ENCODE measurements at places on chromosomes 3 and 15.

DNA sequence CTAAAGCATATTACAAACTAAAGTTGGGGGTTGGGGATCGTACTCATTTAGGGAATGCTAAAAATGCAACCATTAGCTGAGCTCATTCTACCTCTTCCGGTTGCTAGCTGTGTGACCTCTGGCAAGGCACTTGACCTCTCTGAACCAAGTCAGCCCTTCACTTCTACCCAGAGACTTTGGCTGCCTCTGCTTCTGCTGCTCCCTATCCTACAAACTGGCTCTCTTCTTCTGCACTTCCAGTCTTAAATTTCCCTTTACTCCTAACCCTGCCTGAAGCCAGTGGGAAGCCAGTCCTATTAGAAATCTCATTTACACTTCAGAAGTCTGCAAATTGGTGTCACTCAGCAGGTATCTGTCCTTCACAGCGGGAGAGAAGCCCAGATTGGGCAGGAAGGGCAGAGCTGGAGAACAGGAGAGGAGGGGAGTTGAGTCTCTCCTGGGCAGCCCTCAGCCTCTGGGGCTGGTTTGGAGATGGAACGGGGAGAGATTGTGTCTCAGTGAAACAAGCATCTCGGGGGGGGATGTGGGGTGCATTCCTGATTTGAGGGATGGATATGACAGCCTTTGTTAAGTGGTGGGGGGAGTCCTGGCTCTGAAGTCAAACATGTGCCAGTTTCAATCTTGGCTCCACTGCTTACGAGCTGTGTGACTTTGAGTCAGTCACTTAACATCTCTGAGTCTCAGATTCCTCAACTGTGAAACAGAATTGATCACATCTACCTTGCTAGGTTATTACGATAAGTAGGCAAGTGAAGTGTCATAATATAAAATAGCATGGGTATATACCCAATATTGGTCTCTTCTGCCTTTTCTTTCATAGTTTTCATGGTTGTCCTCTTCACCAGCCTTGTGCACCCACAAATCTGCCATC is 7.8 kb upstream of the AEN start:
- no peak for DNase-seq

GRCh38 chr15:89690276-89691218 is at the start of the genes PEX11A and WDR93:
TSS of gene PEX11A (minus strand) at chr15:89690754. CDS start at chr15:89690632, 122 bp downstream.
TSS of gene WDR93 (plus strand) at chr15:89690811. CDS start at chr15:89701747, 10,936 bp downstream.
- DNase-seq: peak; percentile 25

- DNase-seq: no peak
Observed at GRCh38 chr15:60708684-60709083, 229.7 kb upstream of the ICE2 start.

- no peak for DNase-seq
Observed at GRCh38 chr15:83571820-83572707, 81.9 kb upstream of the ADAMTSL3 start.

DNA sequence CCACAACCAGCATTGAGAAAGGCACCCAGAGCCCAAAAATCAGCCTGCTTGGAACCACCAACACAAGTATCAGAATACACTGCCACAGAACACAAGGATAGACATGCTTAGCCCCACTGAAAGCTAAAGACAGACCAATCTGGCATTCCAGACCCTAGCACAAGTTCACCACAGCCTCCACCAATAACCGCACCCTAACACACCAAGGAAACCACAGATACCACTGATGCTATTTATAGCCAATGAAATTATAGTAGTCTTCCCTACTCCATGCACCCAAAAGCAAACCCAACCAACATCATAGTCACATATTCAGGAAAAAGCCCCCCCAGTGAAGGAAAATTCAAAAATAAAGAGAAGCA is 83.9 kb upstream of the STT3B start:
- DNase-seq: no peak

GRCh38 chr15:70765504-70766281 is 2.3 kb upstream of the UACA start:
- no peak for DNase-seq

- DNase-seq: peak; percentile 45
Observed at GRCh38 chr3:65170390-65171042, 482.7 kb upstream of the ADAMTS9 start.

- no peak for DNase-seq
Observed at GRCh38 chr15:40327457-40327856, 4.0 kb downstream of the INAFM2 start.

DNA sequence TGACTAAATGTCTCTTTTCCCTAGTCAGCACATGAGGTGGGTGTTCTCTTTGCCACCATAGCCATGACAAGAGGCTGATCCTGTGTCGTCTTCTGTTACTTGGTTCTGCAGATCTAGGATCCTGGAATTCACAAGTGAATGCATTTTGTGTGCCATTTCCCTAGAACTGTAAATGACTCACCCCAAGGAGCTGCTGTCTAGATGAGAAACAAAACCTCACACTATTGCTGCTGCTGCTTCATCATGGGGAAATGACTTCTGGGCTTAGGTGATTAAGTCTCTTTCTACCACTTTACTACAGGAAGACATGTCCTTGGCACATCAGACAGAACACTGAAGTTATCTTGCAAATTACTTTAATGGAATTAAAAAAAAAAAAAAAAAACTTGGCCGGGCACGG is 54.9 kb downstream of the SLCO3A1 start:
- DNase-seq: no peak

GRCh38 chr15:69450968-69451695 is 1.5 kb upstream of the RPLP1 start:
- DNase-seq: no peak

GRCh38 chr15:25674913-25675312 is 188.2 kb downstream of the ATP10A start:
- no peak for DNase-seq

DNA sequence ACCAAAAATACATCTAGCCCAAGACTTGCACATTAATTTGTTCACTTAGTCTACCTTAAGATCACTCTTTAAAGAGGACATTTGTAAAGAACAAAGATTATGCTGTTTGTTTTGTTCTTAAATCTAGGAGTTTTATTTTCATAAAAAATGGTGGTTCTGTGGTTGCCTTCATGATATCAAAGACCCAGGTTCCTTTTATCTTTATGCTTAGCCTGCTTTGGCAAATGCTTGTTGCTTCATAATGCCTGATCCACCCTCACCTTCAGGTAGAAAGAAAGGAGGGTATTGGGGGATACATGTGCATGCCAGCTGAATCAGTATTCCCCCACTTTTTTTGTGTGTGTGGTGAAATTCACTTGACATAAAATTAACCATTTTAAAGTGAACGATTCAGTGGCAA is 48.5 kb downstream of the GTF2E1 start:
- no peak for DNase-seq

GRCh38 chr15:75152382-75153079 is 49.2 kb upstream of the C15orf39 start:
- DNase-seq: no peak

DNA sequence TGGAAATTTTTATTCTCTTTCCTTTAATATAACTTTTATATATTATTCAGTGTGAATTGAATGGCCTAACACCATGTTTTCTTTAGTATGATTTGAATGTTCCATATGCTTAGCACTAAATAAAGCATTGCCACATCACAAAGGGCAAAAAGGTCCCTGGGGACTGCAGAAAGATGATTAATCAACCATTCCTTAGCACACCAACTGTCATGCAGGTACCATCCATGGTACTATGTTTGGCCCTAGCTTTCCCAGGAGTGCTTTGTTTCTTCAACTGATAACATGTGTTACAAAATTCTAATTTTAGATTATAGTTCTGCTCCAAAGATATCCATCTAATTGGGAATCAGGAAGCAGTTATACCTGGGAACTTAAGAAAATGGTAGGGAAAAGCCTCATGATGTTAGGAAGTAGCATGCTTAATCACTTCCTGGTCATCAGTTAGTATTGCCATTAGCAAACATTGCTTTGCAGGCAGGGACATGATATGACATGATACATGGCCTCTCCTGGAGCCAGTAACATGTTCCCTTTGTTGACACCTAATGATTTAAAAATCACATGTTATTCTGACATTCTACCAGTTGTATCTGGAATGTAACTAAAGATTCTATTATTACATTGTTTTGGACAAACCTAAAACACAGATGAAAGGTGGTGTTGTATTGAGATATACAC is 712.6 kb upstream of the GBE1 start:
- DNase-seq: no peak

DNA sequence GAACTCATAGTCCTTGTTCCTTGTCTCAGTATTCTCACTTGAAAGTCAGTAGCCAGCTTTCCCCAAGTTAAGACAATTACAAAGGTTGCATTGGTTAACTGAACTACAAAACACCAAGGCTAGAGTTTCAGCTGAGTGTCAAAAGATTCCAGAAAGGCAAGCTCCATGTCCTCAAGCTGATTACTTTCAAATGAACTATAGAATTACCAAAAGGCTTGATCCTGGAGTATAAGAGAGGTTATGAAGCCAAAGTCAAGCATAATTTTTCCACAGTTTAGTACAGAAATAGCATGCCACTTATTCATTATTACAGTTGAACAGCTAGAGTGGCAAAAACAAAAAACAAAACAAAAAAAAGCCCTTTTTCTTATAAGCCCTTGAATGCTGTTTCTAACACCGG is 51.9 kb downstream of the ZBTB20 start:
- DNase-seq: no peak

DNA sequence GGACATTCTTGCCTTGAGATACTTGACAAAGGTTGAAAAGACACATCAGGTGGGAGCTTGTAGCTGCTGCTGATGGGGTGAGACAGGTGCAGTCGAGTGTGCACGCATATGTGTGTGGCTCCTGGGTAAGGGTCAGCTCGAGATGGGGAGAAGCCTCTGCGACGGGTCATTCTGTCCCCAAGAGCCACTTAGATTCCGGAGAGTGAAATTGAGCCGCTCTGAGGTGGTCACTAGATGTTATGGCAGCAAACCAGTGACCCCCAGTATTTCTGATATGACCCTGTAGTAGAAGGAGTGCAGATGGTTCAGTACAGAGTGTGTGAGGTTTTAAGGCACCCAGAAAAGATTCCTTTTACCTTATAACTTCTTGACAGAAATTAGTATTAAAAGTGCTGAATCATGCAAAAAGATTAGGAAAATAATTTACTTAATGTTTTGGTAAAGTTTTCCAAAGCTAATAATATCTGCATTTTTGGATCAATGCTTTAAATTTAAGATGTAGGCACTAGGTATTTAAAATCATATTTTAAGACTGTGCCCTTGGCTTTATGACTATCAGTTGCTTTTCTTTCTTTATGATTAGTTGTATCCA is 241.9 kb upstream of the TOPAZ1 start:
- no peak for DNase-seq

DNA sequence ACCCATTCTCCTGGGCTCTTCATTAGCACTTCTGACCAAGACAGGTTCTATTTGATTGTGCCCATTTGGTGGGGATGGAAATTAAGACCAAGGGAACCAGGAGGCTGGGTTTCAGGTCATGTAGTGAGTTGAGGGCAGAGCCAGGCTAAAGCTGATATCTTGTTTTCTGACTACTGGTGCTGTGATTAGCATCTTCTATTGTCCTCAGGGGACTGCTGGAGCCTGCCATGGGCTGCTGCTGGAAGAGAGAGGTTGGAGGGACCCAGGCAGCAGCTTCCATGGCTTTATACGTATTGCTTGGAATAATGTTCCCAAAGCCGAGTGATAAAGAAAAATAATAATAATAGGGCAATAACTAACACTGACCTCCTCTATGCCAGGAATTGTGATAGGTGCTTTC is 211.4 kb upstream of the ROPN1 start:
- DNase-seq: no peak

- peak; percentile 44 for DNase-seq
Observed at GRCh38 chr15:63013052-63013808, 29.3 kb upstream of the TPM1 start.

DNA sequence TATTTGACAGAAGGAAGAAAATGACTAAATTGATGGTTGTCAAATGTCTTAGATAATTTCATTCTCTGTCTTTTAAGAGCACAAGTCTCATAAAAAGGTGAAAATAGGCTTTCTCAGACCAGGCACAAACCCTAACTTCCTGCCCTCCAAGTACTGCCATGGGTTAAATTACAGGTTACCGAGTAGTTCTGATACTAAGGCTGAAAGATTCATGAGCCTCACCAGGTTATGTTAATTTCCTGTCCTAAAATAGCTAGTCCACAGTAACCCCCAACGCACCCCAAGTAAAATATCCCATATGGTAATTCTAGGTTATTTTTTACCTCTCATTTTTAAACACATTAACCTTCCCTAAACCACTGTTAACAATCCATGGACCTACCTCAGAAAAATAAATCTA is 42.0 kb downstream of the GSK3B start:
- no peak for DNase-seq

- DNase-seq: peak; percentile 68
Observed at GRCh38 chr3:125585595-125586223, 9.6 kb downstream of the OSBPL11 start.

DNA sequence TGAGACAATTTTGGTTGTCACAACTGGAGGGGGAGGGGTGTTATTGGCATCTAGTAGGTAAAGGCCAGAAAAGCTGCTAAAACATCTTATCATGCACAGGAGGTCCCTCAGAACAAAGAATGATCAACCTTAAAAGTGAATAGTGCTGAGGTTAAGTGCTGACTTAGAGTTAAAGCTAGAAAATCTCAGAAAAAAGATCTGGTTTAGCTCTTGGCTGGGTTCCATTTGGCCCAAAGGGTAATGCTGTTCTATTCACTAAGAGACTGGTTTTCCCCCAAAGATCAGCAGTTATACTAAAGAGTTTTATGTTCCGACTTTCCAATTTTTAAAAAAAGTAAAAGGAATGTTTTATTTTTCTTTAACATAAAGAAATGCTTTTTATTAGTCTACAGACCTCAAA is 15.6 kb downstream of the DCBLD2 start:
- DNase-seq: no peak

DNA sequence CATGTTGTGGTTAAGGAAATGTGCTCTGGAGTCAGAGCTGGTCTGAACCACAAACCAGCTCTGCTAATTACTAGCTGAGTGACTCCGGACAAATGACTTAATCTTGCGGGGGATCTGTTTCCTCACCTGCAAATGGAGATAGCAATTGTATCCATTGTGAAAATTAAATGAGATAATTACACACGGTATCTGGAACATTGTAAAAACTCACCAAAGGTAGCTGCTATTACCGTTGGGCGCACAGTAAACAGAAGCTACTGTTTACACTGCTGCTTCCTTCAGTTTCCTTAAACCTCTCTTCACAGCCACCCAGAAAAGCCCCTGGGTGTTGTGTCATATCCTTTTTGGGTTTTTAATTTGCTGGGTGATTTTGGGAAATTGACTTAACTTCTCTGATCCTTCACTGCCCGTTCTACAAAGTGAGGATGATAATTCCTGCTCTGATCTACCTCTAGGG is 107.8 kb downstream of the MEGF11 start:
- no peak for DNase-seq

DNA sequence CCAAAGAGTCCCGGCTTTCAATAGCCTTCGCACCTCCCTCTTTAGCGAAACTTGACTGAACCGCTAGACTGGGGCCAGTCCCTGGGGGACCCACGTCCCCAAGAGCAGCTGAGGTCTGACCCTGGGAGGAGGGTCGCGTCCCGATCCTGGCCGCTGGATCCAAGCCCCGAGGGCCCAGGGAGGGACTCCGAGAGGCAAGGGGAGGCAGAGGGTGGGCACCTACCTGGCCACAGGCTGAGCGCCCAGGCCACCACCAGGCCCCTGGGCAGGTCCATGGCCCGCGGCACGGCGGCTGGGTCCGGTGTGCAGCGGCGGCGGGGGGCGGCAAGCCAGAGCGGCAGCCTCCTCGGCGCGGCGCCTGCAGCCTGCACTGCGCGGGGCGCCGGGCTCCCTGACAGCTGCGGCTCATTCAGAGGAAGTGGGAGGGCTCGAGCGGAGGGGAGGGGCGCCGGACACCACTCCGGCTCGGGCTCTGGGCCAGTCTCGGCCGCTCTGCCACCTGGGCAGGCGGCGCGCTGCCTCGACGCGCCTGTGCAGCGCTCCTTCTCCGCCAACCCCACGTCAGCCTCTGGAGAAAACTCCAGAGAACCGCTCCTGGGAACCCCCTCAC is at the start of gene ITGA11:
TSS of gene ITGA11 (minus strand) at position 372 of the 610 bp plus-strand sequence. CDS start at position 275, 97 bp downstream.
- no peak for DNase-seq

GRCh38 chr3:152379415-152380042 is 110.8 kb downstream of the MBNL1 start:
- DNase-seq: no peak

Data from forelimb muscle (tissue), 1 donor.